GM23248 (cell line): ENCODE measurements at places on chromosomes 7 and 10. TPM values are rescaled to one million over a fixed set of nuclear protein-coding genes. Genes with fewer than 3 reads are reported as not detected.
A peak's percentile ranks its signal among the peaks of the same experiment; 100 is the strongest.

The PROSER2 gene
- polyA plus RNA-seq, result 0.65 and 0.80 TPM in 2 replicates

The VSTM4 gene
- polyA plus RNA-seq, result 12.3 and 12.4 TPM in 2 replicates

GRCh38 chr10:28668363-28669226, 8.7 kb upstream of the BAMBI start:
- DNase-seq, result peak; percentile 41

DNA sequence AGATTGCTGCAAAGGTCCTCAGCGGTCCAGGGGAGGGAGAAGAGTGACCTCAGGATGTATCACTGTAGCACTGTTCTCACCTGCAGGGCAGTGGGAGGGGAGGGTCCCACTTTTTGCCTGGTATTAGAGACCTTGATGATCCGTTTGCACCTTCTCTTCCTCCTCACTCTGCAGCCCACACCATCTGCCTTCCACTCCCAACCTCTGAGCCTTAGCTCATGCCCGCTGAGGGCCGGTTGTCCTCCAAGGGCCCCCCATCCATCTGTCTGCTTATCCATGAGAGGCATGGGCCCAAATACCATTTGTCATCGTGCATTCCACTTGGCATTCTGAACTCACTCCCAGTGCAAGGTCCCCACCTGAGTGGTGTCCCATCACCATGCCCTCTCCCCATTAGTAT, 64.6 kb upstream of the PCBD1 start:
- DNase-seq, result no peak

- DNase-seq, result no peak
Measured at GRCh38 chr10:15316871-15317464, 54.1 kb downstream of the FAM171A1 start.

DNA sequence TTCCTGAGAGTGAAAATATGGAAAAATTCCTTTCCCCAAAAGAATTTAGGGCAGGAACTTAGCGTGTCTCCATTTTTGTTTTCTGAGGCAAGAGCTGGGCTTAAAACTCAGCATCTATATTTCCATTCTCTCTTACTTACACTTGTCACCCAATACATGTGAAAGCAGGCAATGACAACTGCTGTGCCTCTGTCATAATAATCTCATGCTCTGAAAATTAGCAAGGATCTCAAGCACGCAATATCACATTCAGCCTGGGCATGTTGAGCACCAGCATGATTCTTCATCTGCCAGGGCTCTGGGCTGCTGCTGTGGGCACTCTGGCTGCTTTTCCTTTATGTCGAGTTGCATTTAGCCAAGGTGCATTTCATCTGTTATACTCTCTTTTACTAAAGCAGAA, 255.5 kb downstream of the SNX10 start:
- DNase-seq, result no peak
